ENCODE measurements at places on chromosomes 13 and 19. TPM values are rescaled to one million over a fixed set of nuclear protein-coding genes. Genes with fewer than 3 reads are reported as not detected.

Gene URI1
- 41.8 TPM for total RNA-seq

Gene GPATCH1
- total RNA-seq: 7.1 TPM

Gene ESD
- 90.8 TPM for total RNA-seq

Gene LPAR6
- total RNA-seq: 13.7 TPM

Gene NTN5
- total RNA-seq: not detected

Gene ZNF230
- total RNA-seq: 2.4 TPM

Gene DACT3
- 0.66 TPM for total RNA-seq

Gene GPR12
- not detected for total RNA-seq

Gene IRGC
- not detected for total RNA-seq

Gene COL4A1
- total RNA-seq: 350 TPM

Gene ZSCAN4
- total RNA-seq: not detected

Gene OR7D2
- not detected for total RNA-seq

Gene LGALS14
- not detected for total RNA-seq

Gene TUBB4A
- total RNA-seq: 0.26 TPM

Gene ITPKC
- 25.8 TPM for total RNA-seq

Gene LGI4
- not detected for total RNA-seq

Gene LINGO3
- total RNA-seq: not detected

Gene CCNA1
- total RNA-seq: 127 TPM

Gene ZFP82
- total RNA-seq: 3.6 TPM

Gene KLK2
- not detected for total RNA-seq

Gene SERTM1
- total RNA-seq: 0.49 TPM

Gene DCT
- total RNA-seq: not detected

Gene ONECUT3
- not detected for total RNA-seq

Gene ATF5
- 5.1 TPM for total RNA-seq

Gene MEIOSIN
- total RNA-seq: not detected

Gene LRRC4B
- not detected for total RNA-seq

Gene PGLYRP1
- total RNA-seq: not detected

Gene PTGIR
- 7.9 TPM for total RNA-seq

Gene PPAN
- 41.2 TPM for total RNA-seq

Gene SERP2
- 0.35 TPM for total RNA-seq

Gene ZSCAN5A
- 7.3 TPM for total RNA-seq

Gene SLC15A1
- 0.07 TPM for total RNA-seq

Data from pulmonary artery endothelial cell (primary cell).